HS-5 (cell line): ENCODE measurements at places on chromosomes 1 and 21.

GRCh38 chr1:219159946-219160645, 13.6 kb upstream of the LYPLAL1 start:
- DNase-seq = no peak

DNA sequence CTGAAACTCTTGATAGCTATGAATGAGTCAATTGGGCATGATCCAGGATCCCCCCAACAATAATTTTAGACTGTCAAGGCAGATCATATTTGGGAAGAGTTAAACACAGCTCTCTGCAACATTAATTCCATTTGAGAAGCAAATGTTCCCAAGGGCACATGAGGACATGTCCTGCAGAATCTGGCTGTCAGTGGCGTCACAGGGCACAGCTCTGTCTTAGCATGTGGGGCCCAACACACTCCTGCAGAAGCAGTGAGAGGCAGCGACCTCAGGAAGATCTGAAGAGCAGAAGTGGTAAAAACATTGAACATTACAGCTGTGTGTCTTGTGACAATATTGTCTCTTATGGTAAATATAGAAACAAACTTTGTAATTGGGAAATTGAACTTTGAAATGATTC, 197.1 kb upstream of the PBX1 start:
- no peak for DNase-seq

GRCh38 chr1:89791064-89791726, 29.6 kb upstream of the LRRC8D start:
- no peak for DNase-seq

GRCh38 chr1:183003203-183003602, 20.0 kb upstream of the LAMC1 start:
- DNase-seq = no peak

GRCh38 chr1:163346326-163346870, 24.6 kb downstream of the NUF2 start:
- DNase-seq = no peak

DNA sequence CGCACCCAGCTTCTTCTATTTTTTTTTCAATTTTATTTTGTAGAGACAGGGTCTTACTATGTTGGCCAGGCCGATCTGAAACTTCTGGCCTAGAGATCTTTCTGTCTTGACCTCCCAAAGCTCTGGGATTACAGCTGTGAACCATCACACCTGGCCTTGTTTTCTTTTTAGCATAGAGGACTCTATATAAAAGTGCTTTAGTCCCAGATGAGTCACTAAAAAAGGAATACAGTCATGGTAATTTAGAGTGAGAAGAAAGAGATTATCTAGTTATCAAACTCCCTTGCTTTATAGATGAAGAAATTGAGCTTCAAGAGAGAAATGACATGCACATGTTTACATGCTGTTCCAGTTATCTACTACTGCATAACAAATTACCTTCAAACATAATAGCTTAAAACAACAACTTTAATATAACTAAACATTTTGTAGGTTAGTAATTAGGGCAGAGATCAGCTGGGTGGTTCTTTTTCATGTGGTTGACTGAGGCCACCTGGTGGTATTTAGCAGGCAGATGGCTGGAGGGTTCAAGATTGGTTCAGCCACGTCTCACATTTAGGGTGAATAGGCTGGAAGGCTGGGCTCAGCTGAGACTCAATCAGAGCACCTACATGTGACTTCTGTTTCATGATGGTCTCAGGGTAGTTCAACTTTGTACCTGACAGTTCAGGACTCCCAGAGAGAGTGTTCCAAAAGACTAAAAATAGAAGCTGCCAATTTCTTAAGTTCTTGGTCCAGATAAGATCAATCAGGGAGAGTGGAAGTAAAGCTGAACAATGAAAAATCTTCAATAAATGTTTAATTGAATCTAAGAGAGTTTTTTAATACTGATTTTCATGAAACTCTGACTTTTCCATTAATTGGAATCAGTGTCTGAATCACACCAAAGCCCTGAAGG, 16.9 kb upstream of the MTF2 start:
- DNase-seq = no peak

DNA sequence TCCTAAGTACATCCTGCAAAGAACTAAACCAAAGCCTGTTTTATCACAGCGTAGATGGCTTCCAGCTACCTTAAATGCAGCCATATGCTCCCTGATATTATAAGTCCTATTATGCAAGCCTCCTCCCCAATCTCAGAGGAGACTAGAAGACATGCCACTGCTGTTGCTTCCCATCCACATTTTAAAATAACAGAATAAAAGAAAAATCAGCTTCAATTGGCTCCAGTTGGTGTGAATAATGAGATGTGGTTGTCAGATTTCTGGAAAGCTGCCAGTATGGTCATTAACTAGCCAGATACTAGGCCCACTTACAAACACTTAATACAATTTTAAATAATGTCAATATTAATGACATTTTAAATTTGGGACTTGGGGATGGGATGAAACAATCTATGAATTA, 25.7 kb downstream of the WARS2 start:
- DNase-seq = no peak

GRCh38 chr1:14424325-14425002, 174.0 kb upstream of the KAZN start:
- DNase-seq = no peak

GRCh38 chr1:73359001-73359400, 839.0 kb downstream of the LRRIQ3 start:
- DNase-seq = no peak

DNA sequence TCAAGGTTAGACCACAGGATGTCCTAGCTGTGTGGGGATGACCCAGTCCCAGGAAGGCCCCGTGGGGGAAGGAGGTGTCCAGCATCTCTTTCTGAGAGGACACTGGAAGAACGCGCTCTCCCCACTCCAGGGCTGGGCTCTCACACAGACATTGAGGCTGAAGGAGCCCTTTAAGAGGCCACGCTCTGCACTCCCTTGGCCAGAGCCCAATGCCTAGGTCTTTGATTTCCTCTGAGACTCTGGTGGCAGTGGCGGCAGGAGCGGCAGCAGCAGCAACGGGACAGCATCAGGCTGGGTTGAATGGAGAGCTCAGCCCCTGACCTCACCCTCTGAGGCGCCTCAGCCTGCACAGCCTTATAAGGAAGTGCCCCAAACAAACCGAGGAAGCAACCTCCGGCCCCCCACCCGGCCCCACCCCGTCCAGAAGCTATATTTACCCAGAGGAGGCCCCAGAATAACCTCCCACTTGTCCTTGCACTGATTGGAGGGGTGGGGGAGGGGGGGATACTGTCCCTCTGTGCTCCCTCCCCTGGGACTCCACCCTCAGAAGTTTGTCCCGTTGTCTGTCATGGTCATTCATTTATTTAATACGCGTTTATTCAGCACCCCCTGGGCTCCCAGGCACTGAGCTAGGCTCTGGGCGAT, 12.3 kb downstream of the NES start:
- DNase-seq = no peak

GRCh38 chr1:152182944-152183361, 23.9 kb upstream of the RPTN start:
- peak; percentile 73 for DNase-seq

- no peak for DNase-seq
Observed at GRCh38 chr1:58318157-58319005, 228.1 kb downstream of the OMA1 start.

DNA sequence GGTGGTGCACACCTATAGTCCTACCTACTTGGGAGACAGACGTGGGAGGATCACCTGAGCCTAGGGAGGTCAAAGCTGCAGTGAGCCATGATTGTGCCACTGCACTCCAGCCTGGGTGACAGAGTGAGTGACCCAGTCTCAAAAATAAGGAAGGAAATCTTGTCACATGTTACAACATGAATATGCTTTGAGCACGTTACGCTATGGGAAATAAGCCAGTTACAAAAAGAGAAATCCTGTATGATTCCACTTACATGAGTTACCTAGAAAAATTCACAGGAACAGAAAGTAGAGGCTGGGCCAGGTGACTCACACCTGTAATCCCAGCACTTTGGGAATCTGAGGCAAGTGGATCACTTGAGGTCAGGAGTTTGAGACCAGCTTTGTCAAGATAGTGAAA, 6.7 kb upstream of the PADI6 start:
- DNase-seq = no peak

DNA sequence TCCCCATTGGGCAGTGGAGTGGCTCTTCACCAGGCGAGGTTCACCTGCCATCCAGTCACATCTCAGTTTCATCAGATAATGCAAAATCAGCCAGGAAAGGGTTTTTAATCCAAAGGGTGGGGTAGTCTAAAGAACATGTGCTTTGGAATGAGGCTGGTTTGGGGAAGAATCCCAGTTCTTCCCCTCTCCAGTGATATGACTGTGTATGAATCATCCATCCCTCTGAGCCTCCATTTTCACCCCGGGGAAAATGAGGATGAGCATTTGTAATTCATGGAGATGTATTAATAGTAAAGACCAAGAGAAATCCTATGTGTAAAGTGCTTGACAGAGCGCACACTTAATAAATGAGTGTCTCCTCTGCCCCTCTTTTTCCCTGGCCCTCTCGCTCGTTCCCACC, 215.1 kb upstream of the FGGY start:
- peak; percentile 32 for DNase-seq

DNA sequence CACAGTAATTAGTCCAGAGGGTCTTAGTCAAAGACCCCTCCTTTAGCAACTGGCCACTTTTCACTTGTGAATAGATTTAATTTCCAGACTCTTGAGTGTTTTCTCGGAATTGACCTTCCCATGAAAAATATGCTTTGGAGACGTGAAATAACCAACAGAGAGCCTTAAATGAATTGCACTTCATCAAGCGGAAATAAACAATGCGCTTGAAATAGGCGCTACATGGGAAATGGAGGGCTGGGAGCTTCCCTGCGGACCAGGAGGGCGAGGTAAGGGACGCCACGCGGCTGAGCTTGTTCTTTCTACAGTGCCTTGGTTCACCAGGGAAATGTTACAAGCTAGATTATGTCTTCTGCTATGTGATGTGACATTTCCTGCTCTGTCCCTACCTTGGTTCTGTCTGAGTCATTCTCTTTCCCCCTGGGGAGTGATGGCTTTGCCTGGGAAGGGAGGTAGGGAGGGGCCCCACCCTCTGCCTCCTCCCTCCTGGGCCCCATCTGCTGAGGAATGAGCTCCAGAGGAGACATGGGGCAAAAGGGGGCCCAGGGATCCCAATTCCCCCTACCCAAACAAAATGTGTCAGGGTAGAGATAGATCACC, 619.3 kb downstream of the PTPRU start:
- DNase-seq = no peak

DNA sequence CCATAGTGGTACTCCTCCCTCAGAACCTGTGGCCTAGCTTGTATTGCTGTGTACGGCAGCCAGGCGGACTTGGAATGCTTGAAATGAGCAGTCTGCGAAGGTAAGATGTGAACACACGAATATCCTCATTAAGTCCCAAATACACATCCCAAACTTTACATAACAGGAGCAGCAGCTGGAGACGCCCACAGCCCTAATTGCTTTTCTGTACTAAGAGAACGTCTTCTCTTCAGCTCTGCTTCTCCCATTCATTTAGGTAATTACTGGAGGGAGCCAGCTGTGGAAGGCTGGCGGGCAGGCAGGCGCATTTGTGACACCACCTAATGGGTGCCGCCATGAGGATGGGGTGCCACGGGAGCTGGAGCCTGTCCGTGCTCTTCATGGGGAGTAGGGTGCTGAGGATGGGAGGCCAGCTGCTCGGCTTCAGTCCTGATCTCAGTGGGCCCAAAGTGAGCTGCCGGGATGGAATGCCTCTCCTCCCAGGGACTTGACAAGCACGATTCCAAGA, 66.6 kb upstream of the POU3F1 start:
- no peak for DNase-seq

DNA sequence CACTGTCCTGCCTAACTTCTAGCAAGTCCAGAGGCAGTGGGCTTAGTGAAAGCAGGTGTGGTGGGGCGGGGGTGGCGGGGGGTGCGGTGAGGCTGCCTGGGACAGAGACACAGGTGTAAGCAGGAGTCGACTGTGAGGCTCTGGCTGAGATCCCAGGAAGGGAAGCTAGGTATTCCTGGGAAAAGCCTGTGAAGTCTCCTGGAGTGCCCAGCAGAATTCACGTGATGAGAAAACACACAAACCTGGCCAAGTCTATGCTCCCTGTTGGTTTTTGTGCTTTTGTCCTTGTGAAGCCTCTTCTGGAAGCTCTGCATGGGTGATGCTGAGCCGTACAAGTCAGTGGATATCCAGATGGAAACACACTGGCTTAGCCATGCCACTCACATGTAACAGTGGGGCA, 5.3 kb downstream of the GALNT2 start:
- DNase-seq = no peak

DNA sequence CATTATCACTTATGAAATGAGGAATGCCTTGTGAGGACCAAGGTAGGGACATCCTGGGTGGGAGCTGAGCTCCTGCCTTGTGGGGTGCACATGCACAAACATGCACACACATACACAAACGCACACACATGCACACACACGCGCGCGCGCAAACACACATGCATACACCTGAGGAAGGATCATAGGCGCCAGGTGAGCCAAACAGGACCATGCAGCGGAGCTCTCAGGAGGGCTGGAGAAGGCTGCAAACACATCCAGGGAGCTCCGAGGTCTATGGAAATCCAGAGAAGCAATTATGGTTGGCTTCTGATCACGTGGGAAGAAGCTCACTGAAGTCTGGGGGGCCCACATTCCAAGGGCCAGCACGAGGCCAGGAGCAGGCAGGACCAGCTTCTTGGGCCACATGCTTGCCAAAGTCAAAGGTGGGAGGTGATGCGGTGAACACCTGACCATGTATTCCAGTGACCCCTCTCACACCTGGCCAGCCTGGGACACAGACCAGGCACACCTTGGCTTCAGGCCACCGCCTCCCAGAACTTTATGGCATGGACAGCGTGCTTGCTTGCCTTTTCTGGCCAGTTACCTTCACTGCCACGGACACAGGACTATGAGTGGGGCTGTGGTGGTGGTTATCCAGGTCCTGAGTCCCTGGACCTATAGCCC, 13.6 kb downstream of the GPR137B start:
- DNase-seq = no peak

DNA sequence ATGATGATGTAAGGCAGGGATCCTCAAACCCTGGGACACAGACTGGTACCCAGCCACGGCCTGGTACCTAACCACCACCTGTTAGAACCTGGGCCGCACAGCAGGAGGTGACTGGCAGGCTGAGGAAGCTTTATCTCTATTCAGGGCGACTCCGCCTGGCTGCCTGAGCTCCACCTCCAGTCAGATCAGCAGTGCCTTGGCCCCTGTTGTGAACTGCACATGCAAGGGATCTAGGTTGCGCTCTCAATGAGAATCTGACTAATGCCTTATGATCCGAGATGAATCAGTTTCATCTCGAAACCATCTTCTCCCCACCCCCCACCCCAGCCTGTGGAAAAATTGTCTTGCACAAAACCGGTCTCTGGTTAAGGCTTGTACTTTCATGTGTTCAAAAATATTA, 4.2 kb downstream of the RNPC3 start:
- no peak for DNase-seq

DNA sequence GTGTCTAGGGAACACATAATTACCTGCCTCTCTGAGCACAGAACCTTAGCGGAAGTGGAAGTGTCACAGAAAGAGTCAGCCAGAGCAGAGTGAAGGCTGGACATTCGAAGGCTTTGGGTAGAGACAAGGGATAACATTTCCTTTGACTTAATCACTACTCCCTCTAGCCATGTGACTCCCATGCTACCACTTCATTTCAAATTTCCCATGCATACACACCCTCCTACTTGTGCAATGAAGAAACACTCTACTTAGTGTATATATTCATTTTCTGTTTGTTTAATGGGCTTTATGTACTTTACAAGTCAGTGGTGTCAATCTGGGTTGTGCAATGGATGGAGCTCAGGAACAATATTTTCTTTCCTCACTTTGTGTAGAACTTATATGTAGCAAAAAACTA, 6.9 kb downstream of the ANKRD35 start:
- DNase-seq = no peak
